ENCODE measurements at places on chromosomes 12 and 14. TPM values are rescaled to one million over a fixed set of nuclear protein-coding genes. Genes with fewer than 3 reads are reported as not detected.
A peak's percentile ranks its signal among the peaks of the same experiment; 100 is the strongest.

The KCNC2 gene
- total RNA-seq: not detected

The NFKBIA gene
- 873 TPM for total RNA-seq

GRCh38 chr12:57160040-57160439, 12.6 kb upstream of the LRP1-AS start:
- H3K4me3 ChIP-seq: no peak overlapping the region
- peaks cover 96% of the 10 kb centered on the region for H3K36me3 ChIP-seq
- DNase-seq: no peak

The SLC17A8 gene
- total RNA-seq: not detected

GRCh38 chr12:108825201-108825950, 32.0 kb downstream of the SSH1 start:
- H3K4me3 ChIP-seq: peak overlapping the region; percentile 44
- H3K4me1 ChIP-seq: peaks cover 85% of the 10 kb centered on the region
- H3K36me3 ChIP-seq: peaks cover 17% of the 10 kb centered on the region

- peaks cover 10% of the 10 kb centered on the region for H3K36me3 ChIP-seq
- H3K4me3 ChIP-seq: no peak overlapping the region
- no peaks in the 10 kb centered on the region for H3K4me1 ChIP-seq
- no peak overlapping the region for H3K27ac ChIP-seq
Observed at GRCh38 chr12:48946205-48946604, 11.1 kb downstream of the ARF3 start.

The LARP4 gene
- 35.7 TPM for total RNA-seq

The BCDIN3D gene
- 4.2 TPM for total RNA-seq

- no peaks in the 10 kb centered on the region for H3K27me3 ChIP-seq
- no peaks in the 10 kb centered on the region for H3K36me3 ChIP-seq
- H3K4me1 ChIP-seq: peaks cover 9% of the 10 kb centered on the region
- H3K4me3 ChIP-seq: no peak overlapping the region
- no peak overlapping the region for H3K27ac ChIP-seq
- no peak for DNase-seq
Observed at GRCh38 chr14:81177225-81177624, 43.5 kb downstream of the GTF2A1 start.

- H3K27me3 ChIP-seq: no peaks in the 10 kb centered on the region
- no peak for DNase-seq
- peaks cover 22% of the 10 kb centered on the region for H3K4me1 ChIP-seq
- no peak overlapping the region for H3K27ac ChIP-seq
- H3K4me3 ChIP-seq: no peak overlapping the region
- H3K36me3 ChIP-seq: peaks cover 3% of the 10 kb centered on the region
Observed at GRCh38 chr12:132163911-132164288, 19.6 kb downstream of the NOC4L start.

DNA sequence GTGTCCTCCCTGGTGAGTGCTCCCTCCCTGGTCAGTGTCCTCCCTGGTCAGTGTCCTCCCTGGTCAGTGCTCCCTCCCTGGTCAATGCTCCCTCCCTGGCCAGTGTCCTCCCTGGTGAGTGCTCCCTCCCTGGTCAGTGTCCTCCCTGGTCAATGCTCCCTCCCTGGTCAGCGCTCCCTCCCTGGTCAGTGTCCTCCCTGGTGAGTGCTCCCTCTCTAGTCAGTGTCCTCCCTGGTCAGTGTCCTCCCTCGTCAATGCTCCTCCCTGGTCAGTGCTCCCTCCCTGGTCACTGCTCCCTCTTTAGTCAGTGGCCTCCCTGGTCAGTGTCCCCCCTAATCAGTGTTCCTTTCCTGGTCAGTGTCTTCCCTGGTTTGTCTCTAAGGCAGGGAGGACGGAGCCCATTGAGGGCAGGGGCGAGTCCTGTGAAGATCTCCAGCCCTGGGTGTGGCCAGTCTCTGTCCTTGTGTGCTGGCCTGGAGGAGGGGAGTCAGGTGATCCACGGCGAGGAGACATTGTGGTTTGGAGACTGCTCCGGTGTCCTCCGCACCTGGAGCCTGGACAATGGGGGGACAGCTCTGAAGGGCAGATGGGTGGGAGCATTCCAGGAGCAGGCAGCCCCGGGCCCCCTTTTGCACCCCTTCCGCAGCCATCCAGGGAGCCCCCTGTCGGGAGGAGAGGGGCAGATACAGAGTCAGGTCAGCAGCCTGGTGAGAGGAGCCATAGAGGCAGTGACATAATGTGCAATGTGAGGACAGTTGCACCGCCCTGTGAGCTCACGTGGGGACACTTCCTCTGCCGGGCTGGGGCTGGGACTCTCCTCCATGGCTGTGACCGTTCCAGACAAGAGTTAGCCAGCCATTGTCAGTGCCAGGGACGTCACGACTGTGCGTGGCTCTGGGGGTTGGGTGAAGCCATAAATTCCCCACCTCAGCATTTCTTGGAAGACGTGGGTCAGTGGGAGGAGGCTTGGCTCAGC, 93.4 kb downstream of the ADGRD1 start:
- no peak overlapping the region for H3K4me3 ChIP-seq
- no peak for DNase-seq
- H3K27me3 ChIP-seq: no peaks in the 10 kb centered on the region
- peak overlapping the region; percentile 73 for H3K27ac ChIP-seq
- H3K4me1 ChIP-seq: peaks cover 10% of the 10 kb centered on the region
- H3K36me3 ChIP-seq: no peaks in the 10 kb centered on the region

- peaks cover 100% of the 10 kb centered on the region for H3K27me3 ChIP-seq
- no peak for DNase-seq
- no peaks in the 10 kb centered on the region for H3K36me3 ChIP-seq
- H3K4me1 ChIP-seq: peaks cover 41% of the 10 kb centered on the region
- H3K27ac ChIP-seq: no peak overlapping the region
Observed at GRCh38 chr12:48980389-48980952, 2.3 kb downstream of the WNT1 start.

- H3K27me3 ChIP-seq: no peaks in the 10 kb centered on the region
- DNase-seq: peak; percentile 31
- H3K36me3 ChIP-seq: no peaks in the 10 kb centered on the region
- peak overlapping the region; percentile 74 for H3K4me3 ChIP-seq
- peak overlapping the region; percentile 86 for H3K27ac ChIP-seq
Observed at GRCh38 chr14:26597071-26597588, 703 bp downstream of the NOVA1 start.

The INTS13 gene
- 12.4 TPM for total RNA-seq

The SPIC gene
- not detected for total RNA-seq

The ACSM4 gene
- not detected for total RNA-seq

DNA sequence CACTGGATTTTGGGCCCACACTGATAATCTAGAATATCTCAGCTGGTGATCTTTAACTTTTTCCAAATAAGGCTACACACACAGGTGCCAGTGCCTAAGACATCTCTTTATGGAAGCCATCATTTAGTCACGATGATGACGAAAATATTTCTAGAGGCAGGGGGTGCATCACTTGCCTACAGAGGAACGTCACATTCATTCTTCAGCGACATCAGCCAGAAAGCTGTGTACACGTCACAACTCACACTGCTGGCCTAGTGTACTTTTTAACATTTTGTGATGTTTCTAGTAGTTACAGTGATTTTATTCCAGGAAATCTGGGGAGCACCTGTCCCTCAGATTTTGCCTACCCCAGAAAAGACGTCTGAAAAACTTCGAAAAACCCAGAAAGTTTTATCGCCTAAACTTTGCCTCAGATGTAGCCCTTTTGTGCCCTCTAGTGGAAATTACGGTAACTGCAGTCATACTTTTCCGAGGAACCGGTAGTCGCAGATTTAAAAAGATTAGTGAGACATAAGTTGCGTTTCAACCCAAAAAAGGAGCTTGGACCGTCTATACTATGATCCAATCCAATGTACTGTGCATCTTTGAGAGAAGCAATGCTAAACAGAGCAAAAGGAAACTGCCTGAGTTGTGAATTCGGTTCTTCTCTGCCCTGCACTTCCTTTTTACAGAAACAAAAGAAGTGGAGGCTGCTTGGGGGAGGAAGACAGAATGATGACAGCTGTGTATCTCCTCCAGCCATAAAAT, 64.3 kb upstream of the STON2 start:
- H3K27me3 ChIP-seq: no peaks in the 10 kb centered on the region
- DNase-seq: no peak
- H3K4me3 ChIP-seq: peak overlapping the region; percentile 40
- H3K27ac ChIP-seq: no peak overlapping the region
- H3K36me3 ChIP-seq: no peaks in the 10 kb centered on the region

DNA sequence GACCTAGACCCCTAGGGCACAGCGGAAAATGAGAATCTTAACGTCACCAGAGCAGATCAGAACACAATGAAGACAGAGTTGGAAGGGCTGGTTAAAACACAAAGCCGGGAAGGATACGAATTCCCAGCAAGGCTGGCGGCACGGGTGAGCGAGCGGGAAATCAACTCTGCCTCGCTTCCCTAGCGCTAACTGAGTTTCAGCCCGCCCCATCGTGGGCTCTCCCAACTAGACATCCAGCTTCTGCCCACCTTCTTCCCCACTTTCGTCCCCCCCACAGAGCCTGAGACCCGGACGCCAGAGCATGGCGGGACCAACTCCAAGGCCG, 377 bp downstream of the CCNT1 start:
- H3K27me3 ChIP-seq: no peaks in the 10 kb centered on the region
- H3K27ac ChIP-seq: peak overlapping the region; percentile 98
- H3K36me3 ChIP-seq: peaks cover 9% of the 10 kb centered on the region

DNA sequence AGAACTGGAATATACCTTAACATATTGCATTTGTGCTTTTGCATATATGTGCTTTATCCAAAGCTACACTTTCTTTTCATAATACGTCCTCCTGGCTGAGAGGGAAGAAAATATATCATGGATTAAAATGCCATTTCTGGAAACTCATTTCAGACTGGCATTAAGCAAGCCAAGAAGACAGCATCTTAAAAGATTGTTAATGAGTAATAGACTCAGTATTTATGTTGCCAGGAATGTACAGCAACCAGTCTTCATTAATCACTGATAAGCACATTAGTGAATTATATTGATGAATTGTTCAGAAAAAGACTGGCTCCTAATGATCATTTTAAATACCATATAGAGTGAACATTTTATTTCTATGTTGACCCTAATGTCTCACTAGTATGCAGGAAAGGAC, 134.9 kb upstream of the IFNG-AS1 start:
- no peak overlapping the region for H3K27ac ChIP-seq
- no peaks in the 10 kb centered on the region for H3K27me3 ChIP-seq
- DNase-seq: no peak

The IGFBP6 gene
- total RNA-seq: 1,043 TPM

The NAA30 gene
- total RNA-seq: 11.4 TPM

- DNase-seq: no peak
- H3K4me1 ChIP-seq: no peaks in the 10 kb centered on the region
- H3K27me3 ChIP-seq: no peaks in the 10 kb centered on the region
- no peaks in the 10 kb centered on the region for H3K36me3 ChIP-seq
- H3K4me3 ChIP-seq: no peak overlapping the region
Observed at GRCh38 chr12:126582231-126582630, 1517.0 kb downstream of the AACS start.

The BIN2 gene
- total RNA-seq: 11.1 TPM

DNA sequence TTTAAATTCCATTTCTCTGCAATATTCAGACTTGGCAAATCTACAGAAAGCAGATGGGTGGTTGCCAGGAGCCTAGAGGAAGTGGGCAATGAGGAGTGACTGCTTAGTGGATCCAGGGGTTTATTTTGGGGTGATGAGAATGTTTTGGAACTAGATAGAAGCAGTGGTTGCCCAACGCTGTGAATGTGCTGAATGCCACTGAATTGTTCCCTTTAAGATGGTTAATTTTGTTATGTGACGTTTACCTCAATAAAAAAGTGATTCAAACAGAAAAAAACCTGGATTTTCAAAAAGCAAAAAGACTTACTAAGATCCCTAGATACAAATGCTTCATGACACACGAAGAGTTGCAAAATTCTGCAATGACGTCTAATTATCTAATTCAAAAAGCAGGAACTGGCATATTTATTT, 34.2 kb downstream of the DAO start:
- no peaks in the 10 kb centered on the region for H3K4me1 ChIP-seq
- H3K27ac ChIP-seq: no peak overlapping the region

- H3K27me3 ChIP-seq: no peaks in the 10 kb centered on the region
- no peak overlapping the region for H3K4me3 ChIP-seq
- DNase-seq: no peak
Observed at GRCh38 chr12:111580737-111581136, 18.4 kb downstream of the ATXN2 start.

The ETFBKMT gene
- total RNA-seq: 7.9 TPM

- peaks cover 3% of the 10 kb centered on the region for H3K27me3 ChIP-seq
- no peaks in the 10 kb centered on the region for H3K4me1 ChIP-seq
- no peak overlapping the region for H3K27ac ChIP-seq
Observed at GRCh38 chr12:108123402-108123801, 5.7 kb upstream of the WSCD2 start.

- peaks cover 21% of the 10 kb centered on the region for H3K27me3 ChIP-seq
- no peak for DNase-seq
- no peak overlapping the region for H3K4me3 ChIP-seq
- no peaks in the 10 kb centered on the region for H3K4me1 ChIP-seq
- no peaks in the 10 kb centered on the region for H3K36me3 ChIP-seq
- H3K27ac ChIP-seq: no peak overlapping the region
Observed at GRCh38 chr12:109605599-109606228, 32.1 kb downstream of the MVK start.

The WSCD2 gene
- 38.9 TPM for total RNA-seq

The ESR2 gene
- 1.5 TPM for total RNA-seq

- H3K4me3 ChIP-seq: no peak overlapping the region
- no peaks in the 10 kb centered on the region for H3K27me3 ChIP-seq
- no peak for DNase-seq
- H3K36me3 ChIP-seq: no peaks in the 10 kb centered on the region
- H3K4me1 ChIP-seq: no peaks in the 10 kb centered on the region
Observed at GRCh38 chr12:20017802-20018201, 350.5 kb upstream of the PDE3A start.

The RIMBP2 gene
- 0.22 TPM for total RNA-seq

The PPP2R5E gene
- total RNA-seq: 22.9 TPM

DNA sequence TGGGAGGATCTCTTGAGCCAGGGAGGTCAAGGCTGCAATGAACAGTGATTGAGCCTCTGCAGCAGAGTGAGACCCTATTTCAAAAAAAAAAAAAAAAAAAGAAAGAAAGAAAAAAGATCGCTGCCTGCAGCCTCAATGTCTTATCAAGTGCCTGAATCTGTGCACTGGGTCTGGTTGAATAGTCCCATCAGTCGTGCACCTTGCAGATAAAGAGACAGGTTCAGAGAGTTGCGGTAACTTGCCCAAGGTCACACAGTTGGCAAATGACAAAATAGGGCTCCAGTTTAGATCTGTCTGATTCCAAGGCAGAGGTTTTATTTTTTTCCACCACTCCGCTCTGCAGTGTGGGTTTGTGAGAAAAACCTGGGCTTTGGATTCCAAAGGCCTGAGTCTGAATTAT, 649 bp upstream of the PLA2G1B start:
- no peaks in the 10 kb centered on the region for H3K36me3 ChIP-seq
- no peak overlapping the region for H3K4me3 ChIP-seq
- no peaks in the 10 kb centered on the region for H3K27me3 ChIP-seq

The MIP gene
- not detected for total RNA-seq

- peaks cover 61% of the 10 kb centered on the region for H3K4me1 ChIP-seq
- H3K36me3 ChIP-seq: no peaks in the 10 kb centered on the region
- H3K4me3 ChIP-seq: no peak overlapping the region
- H3K27ac ChIP-seq: peak overlapping the region; percentile 32
- no peak for DNase-seq
Observed at GRCh38 chr12:53383258-53383657, 3.3 kb downstream of the SP1 start.

The CIDEB gene
- 9.4 TPM for total RNA-seq

GRCh38 chr12:124532331-124532750, 35.1 kb downstream of the NCOR2 start:
- peaks cover 19% of the 10 kb centered on the region for H3K4me1 ChIP-seq
- H3K27me3 ChIP-seq: no peaks in the 10 kb centered on the region
- H3K36me3 ChIP-seq: peaks cover 24% of the 10 kb centered on the region
- no peak for DNase-seq
- H3K27ac ChIP-seq: no peak overlapping the region

The SERPINA9 gene
- not detected for total RNA-seq

The NUP107 gene
- 32.2 TPM for total RNA-seq

The TAS2R7 gene
- total RNA-seq: not detected

The CARMIL3 gene
- not detected for total RNA-seq
